ENCODE measurements at places on chromosomes 5 and 9. TPM values are rescaled to one million over a fixed set of nuclear protein-coding genes. Genes with fewer than 3 reads are reported as not detected.

DNA sequence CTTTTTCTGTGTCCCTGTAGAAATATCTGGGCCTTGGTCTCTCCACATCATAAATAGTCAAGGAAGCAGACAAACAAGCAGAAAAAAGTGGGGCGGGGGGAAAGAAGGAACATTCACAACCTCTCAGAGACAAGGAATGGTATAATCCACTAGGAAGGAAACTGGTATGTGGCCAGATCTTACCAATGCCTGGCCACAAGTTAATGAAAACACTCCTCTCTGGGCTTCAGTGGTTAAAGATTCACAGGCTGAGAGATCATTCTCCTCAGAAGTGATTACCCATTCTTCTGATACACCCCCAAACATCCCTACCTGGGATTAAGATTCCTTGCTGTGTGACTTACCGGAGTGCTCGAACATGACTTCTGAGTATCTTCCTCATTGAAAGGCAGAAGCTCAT, 290.6 kb downstream of the MARCHF11 start:
- DNase-seq = no peak

- no peak for DNase-seq
These were observed 2177.9 kb upstream of the C9orf72 start for GRCh38 chr9:29751226-29751625.

- DNase-seq = no peak
These were observed 47.6 kb upstream of the GRHPR start for GRCh38 chr9:37374892-37375291.

DNA sequence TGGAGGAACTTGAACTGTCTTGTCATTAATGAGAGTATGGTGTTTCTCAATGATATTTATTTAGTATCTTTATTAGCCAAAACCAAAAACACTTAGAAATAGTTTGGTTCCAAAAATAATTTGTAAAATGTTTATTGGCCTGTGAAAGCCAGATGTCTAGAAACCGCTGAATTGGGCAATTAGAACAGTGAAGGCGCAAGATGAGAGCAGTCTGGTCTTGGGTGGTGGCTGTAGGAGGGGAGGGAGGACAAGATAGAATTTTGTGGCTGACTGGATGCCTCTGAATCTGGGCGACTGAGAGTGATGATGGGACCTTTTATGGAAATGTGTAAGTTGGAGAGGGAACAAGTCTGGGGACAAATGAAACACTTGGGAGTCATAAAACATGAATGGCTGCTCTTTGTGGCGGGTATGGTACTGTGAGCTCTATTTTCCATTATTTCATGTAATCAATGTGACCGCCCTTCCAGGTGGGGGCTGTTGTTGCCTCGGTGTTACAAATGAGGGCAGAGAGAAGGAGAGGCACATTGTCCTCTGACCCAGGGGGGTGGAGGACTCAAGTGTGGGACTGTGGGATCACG, 35.5 kb downstream of the PDZD2 start:
- no peak for DNase-seq

GRCh38 chr5:22431840-22432239, 421.3 kb downstream of the CDH12 start:
- DNase-seq = no peak

DNA sequence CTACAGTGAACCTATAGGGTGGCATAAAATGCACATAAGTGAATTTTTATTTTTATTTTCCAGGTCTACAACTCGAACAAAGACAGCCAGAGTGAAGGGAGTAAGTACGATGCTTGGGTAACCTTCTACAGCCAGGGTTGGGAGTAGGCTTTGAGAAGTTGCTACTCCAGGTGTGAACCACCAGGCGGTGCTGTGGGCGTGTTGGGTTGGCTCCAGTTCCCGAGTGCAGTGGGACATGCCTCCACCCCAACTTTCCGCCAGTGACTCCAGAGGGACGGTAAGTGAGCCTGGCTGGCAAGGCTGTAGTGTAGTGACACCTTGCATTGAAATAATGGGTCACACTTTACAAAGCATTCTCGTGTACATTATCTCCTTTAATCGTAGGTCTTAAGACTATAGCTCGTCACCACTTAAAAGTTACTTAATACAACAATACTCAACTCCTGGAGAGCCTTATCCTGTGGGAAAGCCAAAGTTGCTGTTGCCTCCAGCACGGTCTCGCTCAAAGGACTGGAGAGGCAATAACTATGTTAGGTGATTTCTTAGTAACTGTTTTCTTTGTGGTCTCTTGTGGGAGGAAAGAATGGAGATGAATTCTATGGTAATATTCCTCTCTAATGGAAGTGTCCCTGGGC, 244.0 kb downstream of the ARHGAP26 start:
- DNase-seq = no peak

- DNase-seq = no peak
These were observed 65.7 kb upstream of the MARCHF11 start for GRCh38 chr5:16245249-16245648.

DNA sequence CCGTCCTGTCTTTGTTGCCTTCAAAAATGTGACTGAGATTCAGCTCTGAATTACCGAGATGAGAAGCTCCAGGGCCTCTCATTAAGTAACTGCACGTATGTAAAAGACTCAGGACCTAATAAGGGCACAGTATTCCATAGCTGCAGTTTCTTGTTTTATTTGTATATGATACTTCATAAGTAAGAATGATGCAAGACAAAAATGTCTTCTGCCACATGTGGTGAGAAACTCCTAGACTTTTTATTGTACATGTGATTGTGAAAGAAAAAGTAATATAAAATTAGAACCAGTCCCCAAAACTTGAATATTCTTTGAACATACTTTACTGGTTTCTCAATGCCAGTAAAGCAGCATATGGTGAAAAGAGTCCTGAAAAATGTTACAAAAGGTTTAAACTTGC, 110.1 kb upstream of the OTULINL start:
- DNase-seq = no peak

DNA sequence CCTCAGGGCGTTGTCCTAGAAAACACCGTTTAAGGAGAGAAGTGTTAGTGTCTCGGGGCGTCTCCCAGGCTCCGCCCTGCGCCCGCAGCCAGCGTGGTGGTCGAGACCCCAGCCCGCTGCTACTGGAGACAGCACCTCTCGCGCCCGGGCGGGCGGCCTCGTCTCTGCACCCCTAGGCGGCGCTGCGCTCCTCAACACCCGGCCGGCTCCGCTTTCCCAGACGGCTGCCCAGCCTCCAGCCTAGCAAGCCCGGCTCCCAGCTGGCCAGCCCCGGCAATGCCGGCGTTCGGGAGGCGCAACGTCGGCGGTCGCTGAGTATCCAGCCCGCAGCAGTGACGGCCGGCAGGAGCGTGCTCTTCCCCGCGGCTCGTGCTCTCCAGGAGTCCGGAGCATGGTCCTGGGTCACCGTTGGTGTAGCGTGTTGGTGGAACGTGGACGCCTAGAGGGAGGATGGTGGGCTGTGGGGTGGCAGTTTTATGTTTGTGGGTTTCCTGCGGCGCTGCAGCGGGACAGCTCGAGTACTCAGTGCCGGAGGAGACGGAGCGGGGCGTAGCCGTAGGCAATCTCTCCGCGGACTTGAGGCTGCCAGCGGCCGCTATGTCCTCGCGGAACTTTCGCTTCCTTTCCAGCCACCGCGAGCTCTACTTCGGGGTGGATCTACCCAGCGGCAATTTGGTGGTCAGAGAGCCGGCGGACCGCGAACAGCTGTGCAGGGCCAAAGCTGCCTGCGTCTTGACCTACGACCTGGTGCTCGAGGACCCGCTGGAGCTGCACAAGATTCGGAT, 536 bp downstream of the PCDHAC1 start:
- DNase-seq = no peak

- no peak for DNase-seq
These were observed 8.8 kb upstream of the PGGT1B start for GRCh38 chr5:115271295-115272050.

- no peak for DNase-seq
These were observed 16.3 kb upstream of the DENND1A start for GRCh38 chr9:123946101-123946821.

- DNase-seq = no peak
These were observed 50.8 kb downstream of the ALDH7A1 start for GRCh38 chr5:126544087-126544740.

- DNase-seq = no peak
These were observed 45.3 kb upstream of the SUSD3 start for GRCh38 chr9:93012963-93013855.

DNA sequence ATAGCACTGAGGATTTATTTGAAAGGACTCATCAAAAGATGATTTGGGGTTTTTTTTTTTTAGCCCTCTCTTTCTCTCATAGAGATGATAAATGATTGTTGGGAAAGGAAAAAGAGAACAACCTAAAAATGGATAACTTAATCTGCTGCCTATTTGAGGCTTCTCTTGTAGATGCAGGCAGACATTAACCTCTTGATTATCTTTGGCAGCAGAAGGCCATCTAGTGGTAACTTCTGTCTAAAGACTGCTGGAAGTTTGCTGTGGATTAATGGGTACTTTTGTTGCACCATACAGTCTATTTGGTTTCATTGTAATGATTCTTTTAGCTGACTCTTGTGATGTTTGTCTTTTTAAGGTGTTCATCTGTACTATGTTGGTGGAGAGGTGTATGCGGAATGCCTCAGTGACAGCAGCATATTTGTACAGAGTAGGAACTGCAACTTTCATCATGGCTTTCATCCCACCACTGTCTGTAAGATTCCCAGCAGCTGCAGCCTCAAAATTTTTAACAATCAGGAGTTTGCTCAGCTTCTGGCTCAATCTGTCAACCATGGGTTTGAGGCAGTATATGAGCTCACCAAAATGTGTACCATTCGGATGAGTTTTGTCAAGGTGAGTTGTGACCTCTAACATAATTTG, 18.8 kb downstream of the SMIM32 start:
- DNase-seq = no peak

DNA sequence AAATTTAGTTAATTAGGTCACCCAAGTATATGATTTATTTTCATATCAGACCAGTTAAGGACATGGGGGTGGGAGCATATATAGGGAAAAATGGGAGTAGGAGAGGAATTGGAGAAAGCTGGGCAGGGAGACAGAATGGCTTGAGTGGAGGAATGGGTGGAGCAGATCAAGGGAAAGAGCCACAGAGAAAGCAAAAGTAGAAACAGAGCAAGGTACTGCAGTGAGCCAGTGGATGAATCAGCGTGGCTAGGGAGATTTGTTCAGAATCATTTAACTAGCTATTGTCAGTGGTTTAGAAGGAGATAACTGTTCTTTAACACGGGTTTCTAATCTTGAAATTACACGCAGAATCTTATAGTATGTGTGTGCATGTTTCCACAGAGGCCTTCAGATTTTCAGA, 37.4 kb downstream of the SNX24 start:
- DNase-seq = no peak

DNA sequence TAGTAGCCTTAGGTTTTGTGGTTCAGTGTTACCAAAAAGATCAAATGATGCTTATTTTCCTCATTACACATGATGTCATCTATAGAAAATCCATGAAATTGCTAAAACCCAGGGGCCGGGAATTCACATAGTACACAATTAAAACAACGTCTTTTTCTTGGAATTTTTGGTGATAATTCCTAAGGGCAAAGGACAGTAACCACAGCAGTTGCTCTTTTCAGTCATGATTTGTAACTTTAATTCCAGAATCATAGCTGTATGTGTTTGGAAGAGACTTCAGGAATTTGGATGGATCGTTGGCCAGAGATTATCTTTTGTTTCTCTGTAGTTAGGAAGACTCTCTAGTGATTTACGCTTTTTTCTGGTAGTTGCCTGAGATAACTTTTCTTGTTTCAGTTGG, 748.7 kb downstream of the TLE4 start:
- no peak for DNase-seq

DNA sequence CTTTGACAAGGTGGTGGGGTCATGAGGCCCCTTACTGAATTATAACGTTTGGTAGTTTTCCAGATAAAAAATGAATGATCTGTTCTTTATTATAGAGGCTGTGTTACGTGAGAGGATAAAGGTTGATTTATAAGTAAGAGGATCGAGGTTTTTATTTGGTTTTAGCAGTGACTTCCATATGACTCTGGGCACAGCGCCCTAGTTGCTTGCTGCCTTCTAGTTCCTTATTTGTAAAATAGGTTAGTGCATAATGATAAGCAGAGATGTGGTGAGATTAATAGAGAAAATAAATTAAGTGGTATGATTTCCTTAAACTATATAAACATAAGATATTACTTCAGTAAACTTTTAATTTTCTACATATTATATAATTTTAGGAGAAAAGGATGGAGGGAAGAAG, 29.8 kb downstream of the MRRF start:
- DNase-seq = no peak

GRCh38 chr5:39175273-39175955, 43.9 kb downstream of the FYB1 start:
- DNase-seq = no peak

- DNase-seq = no peak
These were observed 15.9 kb downstream of the RNF44 start for GRCh38 chr5:176521286-176521685.

DNA sequence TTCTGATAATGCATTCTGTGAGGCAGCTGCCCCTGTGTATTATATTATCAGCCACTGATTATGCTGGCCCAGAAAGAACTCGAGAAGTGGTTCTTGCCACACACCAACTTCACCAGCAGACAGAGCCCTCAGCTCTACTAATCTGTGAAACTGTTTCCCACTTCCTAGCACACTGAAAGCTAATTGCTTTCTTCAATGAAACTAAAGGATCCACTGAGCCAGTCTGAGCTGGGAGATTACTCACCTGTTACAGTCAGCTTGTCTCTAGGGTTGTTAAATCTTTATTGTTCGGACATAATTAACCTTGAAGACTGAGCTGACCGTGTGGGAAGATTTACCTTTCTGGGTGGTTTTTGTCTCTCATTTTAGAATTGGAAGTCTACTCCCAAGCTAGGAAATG, 263.2 kb downstream of the KCTD16 start:
- DNase-seq = no peak

DNA sequence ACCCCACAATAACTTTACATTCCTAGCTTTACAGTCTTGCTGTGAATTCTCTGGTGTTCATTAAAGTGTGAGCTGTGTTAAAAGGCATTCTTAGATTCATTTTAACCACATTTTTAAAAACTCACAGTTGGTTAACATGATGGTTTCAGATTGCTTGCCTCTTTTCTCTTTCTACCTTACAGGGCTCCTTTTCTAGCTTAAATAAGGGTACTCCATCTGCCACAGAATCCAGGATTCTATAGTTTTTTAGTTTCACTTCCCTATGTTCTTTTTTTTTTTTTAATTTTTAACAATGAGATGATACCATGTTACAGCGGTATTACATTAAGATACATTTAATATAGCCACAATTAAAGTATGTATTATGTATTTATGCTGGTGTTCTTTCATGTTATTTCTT, 3.9 kb upstream of the FBXO4 start:
- DNase-seq = no peak

The TMEM267 gene
- total RNA-seq = 9.5 TPM

The FBN2 gene
- 5.8 TPM for total RNA-seq

The TBC1D2 gene
- 22.3 TPM for total RNA-seq

The PLAC8L1 gene
- total RNA-seq = not detected

The KDM4C gene
- total RNA-seq = 26.1 TPM

The PCDHA1 gene
- not detected for total RNA-seq

The PCA3 gene
- total RNA-seq = not detected

The PNPLA7 gene
- 12.7 TPM for total RNA-seq

The DAPK1 gene
- total RNA-seq = 40.6 TPM
